ENCODE measurements at places on chromosomes 12 and 14.
A peak's percentile ranks its signal among the peaks of the same experiment; 100 is the strongest.

- DNase-seq: no peak
Measured at GRCh38 chr14:75134644-75135043, 7.8 kb upstream of the NEK9 start.

GRCh38 chr12:6038160-6038559 is 86.3 kb downstream of the VWF start:
- no peak for DNase-seq

GRCh38 chr12:66035288-66035966 is 95.1 kb downstream of the LLPH start:
- no peak for DNase-seq

DNA sequence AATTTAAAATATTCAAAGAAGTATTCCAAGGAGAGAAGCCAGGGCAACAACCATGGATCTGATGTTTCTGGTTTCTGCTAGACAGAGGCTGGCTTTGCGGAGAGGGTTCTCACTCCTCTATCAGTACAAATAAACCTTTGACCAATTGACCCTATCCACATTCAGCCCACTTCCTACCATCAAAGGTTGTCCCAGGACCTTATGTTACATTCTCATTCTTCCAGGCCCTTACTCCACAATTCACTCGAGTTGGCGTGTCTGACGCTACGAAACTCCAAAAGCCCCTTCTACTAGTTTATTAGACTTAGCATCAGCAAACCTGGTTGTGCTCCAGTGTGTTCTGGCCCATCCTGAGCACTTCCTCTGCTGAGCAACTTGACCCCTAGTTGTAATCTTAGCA is 24.8 kb upstream of the RNASE12 start:
- no peak for DNase-seq

GRCh38 chr12:92156704-92157395 is 11.2 kb upstream of the BTG1 start:
- no peak for DNase-seq

GRCh38 chr12:41460906-41461305 is 272.8 kb downstream of the PDZRN4 start:
- no peak for DNase-seq

DNA sequence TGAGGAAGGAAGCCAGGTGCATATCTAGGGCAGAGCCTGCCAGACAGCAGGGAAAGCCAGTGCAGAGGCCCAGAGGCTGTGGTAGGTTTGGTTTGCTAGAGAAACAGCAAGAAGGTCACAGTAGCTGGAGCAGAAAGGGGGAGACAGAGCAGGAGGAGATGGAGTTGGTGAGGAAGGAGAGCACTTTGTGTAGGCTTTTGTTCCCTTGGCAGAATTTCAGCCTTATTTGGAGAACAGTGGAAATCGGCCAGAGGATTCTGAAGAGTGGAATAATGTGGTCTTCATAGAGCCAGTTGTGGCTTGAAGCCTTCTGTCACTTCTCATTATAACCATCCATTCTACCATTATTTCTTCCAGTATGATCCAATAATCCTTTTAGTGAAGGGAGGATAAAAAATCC is 212.9 kb upstream of the FAR2 start:
- no peak for DNase-seq

- no peak for DNase-seq
Measured at GRCh38 chr12:10867381-10867780, 16.7 kb downstream of the PRH1 start.

GRCh38 chr14:64841772-64842750 is 37.6 kb downstream of the SPTB start:
- DNase-seq: no peak

DNA sequence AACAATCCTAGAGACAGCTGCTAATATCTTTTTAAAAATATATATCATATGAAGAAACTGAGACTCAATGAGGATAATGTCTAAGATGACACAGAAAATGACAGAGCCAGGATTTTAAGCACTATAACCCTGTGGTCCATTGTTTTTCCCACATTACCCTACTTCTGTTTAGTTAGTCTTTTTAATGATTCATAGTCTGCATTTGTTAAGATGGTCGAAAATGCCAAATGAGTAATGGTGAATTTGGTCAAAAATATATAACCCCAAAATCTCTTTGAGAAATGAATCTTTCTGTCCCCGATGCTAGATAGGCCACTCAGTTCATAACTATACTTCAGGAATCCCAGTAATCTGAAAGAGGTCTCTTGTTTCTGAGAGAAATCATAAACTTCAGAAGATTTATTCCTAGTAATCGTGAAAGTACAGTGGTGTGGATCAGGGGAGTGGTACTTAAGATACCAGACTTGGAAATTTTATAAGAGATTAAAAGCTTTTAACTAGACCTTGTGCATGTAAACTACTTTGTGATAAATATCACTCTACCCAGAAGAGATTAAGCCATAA is 10.8 kb downstream of the RTRAF start:
- DNase-seq: no peak

- DNase-seq: no peak
Measured at GRCh38 chr12:67042697-67043131, 226.4 kb upstream of the CAND1 start.

- DNase-seq: peak; percentile 15
Measured at GRCh38 chr12:105279460-105280056, 43.6 kb upstream of the APPL2 start.

DNA sequence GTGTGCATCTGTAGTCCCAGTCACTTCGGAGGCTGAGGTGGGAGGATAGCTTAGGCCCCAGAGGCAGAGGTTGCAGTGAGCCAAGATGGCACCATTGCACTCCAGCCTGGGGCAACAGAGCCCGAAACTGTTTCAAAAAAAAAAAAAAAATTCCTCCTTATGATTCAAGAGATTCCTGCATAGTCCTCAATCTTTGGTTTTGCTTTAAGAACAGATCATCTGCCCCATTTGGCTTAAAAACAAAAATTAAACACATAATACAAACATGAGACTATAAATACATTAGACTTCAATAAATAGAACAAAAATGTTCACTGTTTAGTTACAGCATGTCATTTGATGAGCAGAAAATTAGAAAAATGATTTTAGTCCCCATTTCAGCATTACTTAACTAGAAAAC is 131.2 kb downstream of the PAWR start:
- no peak for DNase-seq

- no peak for DNase-seq
Measured at GRCh38 chr12:95881331-95881955, 22.7 kb downstream of the SNRPF start.

DNA sequence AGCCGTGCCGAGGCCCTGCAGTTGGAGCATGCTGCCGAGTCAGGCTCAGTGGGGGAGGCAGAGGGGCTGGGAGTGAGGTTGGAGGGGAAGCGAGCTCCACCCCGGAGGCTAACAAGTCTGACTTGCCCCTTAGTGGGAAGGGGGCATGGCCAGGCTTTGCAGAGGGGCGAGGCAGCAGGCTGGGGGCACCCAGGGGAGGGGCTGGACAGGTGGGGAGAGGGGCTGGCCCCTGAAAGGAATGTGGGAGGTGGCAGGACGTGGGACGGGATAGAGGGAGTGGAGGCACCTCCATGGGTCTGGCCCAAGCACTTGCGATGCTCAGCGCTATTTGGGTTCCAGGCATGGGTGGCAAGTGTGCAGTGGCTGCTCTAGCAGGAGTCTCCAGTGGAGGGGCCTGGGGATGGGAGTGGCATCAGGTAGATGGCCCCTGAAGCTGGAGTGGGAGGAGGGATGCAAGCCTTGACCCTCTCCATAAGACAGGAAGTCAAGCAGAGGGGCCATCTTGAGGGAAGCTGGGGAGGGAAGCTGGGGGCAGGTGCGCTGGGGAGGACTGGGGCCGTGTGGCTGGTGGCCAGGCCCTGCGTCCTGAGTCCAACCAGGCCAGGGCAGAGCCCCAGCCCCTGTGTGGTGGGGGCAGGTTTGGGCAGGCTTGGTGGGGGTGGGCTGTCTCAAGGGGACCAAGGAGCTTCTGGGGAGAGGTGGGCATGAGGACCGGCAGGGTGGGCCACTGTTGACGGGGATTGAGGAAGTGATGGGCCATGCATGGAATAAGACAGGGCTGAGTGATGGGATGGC is 2.6 kb downstream of the TRMT61A start:
- DNase-seq: no peak

GRCh38 chr12:5807514-5808219 is 137.4 kb downstream of the ANO2 start:
- DNase-seq: no peak

DNA sequence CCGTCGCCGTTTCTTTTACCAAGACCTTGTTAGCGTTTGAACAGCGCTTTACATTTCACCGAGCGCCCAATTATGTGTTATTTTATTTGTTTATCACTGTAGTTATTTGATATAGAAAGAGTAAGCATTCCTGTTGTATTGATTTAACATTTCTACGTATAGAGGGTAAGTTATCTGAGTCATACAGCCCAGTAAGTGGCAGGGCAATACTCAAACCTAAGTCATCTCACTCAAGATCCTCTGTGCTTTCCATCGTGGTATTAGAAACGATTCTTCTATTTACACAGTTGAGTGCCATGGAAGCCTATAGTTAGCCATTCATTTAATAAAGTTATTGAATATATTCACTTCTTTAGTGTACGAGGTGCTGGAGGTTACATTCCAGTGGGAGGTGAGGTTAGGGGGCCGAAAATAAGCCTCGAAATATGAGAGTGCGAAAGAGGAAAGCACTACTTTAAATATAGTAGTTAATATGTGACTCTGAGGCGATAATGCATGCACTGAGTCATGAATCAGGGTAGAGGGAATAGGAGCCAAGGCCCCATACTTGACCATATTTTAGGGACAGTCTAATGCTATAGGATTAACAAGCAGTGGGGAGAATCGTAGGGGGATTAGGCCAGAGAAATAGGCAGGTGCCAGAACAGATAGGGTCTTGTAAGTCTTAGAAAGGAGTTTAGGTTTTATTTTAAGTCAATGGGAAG is 629 bp downstream of the RAD51AP1 start:
- DNase-seq: no peak

GRCh38 chr12:3302401-3303041 is 188.5 kb upstream of the PRMT8 start:
- no peak for DNase-seq

DNA sequence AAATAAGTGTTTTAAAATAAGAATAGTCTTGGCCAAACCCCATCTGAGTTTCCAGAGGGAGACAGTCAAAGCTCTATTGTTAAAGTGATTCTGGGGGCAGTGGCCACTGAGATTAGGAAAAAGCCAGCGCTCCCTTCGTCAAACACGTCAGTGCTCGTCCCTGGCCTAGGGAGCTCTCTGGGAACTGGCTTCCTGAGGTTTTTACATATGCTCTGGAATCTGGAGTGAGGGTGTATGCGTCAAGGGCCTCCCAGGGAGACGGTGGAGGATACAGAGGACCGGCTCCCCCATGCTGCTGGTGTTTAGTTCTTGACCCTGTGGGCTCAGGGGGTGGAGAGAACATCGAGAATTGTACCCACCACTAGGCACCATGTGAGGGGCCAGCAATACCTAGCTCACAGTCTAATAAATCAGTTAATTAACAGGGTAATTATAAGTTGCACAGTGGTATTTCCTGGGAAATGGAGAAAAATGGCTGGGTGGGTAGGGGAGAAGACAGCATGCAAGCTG is 87.0 kb downstream of the SLC25A47 start:
- no peak for DNase-seq

DNA sequence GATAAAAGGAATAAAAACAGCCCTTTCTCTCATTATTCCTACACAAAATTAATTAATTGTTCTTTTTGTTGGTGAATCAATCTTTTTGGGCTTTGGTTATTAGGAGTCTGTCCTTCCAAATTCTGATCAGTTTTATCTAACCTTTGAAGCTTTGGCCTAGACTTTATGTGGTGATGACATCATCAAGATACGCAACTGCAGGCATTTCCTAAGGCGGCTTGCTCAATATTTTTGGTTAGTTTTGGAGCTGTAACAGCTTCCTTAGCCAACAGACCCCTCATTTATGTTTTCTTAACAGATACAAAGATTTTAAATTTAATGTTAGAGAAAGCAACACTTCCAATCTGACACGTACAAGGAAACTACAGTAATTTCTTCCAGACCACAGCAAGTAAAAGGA is 87.8 kb upstream of the PDE3A start:
- no peak for DNase-seq

GRCh38 chr12:127888943-127889719 is 377.8 kb upstream of the TMEM132C start:
- no peak for DNase-seq

- peak; percentile 62 for DNase-seq
Measured at GRCh38 chr14:24398653-24399446, at the start of gene NYNRIN. Gene NYNRIN (plus strand): TSS chr14:24399003. CDS start chr14:24399247, 244 bp downstream.

DNA sequence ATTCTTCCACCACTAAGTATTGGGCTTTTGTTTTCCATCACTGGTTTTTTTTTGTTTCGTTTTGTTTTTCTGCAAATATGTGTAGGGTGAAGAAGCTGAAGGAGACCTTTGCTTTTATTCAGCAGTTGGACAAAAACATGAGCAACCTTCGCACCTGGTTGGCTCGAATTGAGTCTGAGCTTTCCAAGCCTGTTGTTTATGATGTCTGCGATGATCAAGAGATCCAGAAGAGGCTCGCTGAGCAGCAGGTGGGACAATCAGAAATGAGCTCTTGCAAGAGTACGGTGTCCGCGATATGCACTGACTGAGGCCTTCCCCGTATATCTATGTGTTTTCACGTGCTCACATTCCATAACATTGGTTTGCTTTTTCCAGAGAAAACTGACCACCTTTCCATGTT is 91.5 kb downstream of the ESR2 start:
- no peak for DNase-seq

- no peak for DNase-seq
Measured at GRCh38 chr12:107634530-107634929, 51.1 kb upstream of the PWP1 start.

- DNase-seq: no peak
Measured at GRCh38 chr12:93789767-93790166, 112.6 kb downstream of the CRADD start.

DNA sequence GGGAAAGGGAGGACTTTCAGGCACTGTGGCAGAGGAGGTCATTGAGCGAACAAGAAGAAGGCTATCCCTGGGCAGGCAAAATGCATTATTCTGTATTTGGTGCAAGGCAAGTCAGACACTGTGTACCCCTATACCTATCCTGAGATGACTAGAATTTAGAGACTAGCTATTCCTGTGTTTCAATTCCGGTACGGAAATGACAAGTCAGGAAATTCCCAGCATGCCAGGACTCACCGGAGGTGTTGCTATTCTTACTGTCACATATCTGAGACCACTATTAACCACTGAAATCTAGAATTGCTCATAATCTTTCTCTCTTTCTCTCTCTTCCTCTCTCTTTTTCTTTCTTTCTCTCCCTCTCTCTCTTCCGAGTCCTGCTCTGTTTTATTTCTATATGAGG is 297.1 kb downstream of the PDZRN4 start:
- DNase-seq: no peak

DNA sequence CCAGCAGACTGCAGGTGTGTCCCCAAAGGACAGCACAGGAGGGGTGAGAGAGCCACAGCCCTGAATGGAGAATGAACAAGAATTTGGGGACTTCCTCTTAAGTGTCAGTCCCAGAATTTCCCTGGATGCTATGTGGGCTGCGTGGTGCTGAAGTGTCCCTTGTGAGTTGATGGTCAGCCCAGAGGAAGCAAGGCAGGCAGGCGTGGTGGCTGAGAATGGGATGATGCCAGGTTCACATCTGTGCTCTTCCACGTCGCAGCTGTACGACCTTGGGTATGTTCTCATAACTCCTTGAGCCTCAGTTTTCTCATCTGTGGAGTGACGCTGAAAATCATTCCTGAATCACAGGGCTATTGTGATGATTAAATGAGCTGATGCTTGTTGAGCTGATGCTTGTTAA is 62.1 kb upstream of the GPATCH2L start:
- no peak for DNase-seq

GRCh38 chr12:118751355-118751754 is 230.0 kb upstream of the SRRM4 start:
- DNase-seq: no peak
